ENCODE measurements at places on chromosomes 3 and 15.

DNA sequence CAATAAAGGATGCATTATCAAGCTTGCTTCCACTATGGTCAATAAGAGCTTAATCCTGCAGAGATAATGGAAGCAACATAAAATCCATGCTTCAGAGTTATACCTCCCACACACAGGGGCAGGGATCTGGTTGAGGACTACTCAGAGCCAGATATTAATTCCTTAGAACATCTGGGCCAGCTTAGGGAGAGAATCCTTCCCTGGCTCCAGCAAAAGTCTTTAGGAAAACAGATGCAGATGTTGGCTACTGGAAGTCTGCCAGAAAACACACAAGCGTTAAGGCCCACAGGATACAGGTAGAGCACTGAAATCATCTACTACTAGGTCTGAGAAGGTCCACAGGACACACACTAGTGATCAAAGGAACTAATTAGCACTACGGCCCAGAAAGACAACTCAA lies 25.2 kb downstream of the TMEM202 start:
- DNase-seq, result no peak

GRCh38 chr15:34795267-34796081 lies at the start of gene ACTC1:
Gene ACTC1, minus strand, starts transcription at chr15:34795549. Its CDS starts 741 bp downstream, at chr15:34794808.
- DNase-seq, result peak; percentile 97

- DNase-seq, result no peak
Measured at GRCh38 chr3:74787011-74787410, 172.6 kb upstream of the CNTN3 start.

GRCh38 chr3:169966951-169967915 lies 626 bp downstream of the SEC62 start:
- DNase-seq, result peak; percentile 69

GRCh38 chr15:93290618-93290946 lies 201.6 kb upstream of the RGMA start:
- DNase-seq, result no peak

GRCh38 chr15:45594835-45595530 lies 7.8 kb downstream of the BLOC1S6 start:
- no peak for DNase-seq

DNA sequence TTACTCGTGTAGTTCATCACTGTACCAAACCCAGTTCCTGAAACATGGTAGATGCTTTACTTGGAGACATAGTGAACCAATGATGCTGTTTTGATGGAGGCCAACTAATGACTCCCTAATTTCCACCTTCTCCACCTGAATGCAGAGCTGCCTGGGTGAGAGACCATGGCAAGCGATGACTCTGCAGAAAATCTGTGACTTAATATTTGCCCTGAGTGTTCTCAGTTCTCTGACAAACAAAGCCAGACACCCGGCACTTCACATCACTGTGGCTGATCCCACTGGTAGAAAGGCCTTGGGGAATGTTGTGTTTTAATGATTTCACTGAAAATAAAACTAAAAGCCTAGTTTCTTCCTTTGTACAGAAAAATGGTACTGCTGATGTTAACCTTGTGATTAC lies 39.5 kb upstream of the UBE3A start:
- peak; percentile 13 for DNase-seq

DNA sequence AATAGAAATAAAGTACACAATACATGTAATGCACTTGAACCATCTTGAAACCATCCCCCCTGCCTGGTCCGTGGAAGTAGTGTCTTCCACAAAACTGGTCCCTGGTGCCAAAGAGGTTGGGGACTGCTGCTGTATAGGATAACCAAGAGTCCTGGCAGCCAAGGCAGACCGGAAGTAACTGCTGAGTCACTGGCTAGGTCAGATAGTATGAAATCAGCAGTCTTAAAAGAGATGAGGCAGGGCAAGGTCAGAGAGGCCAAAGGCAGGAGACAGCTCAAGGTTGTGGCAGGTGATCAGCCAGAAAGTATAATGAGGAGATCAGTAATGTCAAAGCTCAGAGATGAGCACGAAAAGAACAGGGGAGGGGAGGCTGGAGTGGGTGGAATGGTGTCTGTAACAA lies 60.2 kb downstream of the MAP3K13 start:
- DNase-seq, result no peak

- DNase-seq, result no peak
Measured at GRCh38 chr3:131394400-131394799, 12.8 kb downstream of the NUDT16 start.

DNA sequence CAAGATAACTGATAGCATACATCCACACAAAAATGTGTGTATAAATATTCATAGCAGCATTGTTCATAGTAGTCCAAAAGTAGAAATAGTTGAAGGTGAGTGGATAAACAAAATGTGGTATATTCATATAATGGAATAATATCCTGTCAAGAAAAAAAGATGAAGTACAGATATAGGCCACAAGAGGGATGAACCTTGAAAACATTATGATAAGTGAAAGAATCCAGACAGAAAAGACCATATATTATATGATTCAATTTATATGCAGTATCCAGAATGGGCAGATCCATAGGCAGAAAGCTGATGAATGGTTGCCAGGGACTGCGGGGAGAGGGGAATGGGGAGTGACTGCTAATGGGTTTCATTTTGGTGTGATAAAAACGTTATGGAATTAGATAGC lies 54.3 kb upstream of the TNIK start:
- DNase-seq, result no peak

GRCh38 chr15:32636908-32637567 lies 4.5 kb upstream of the SCG5 start:
- DNase-seq, result no peak

DNA sequence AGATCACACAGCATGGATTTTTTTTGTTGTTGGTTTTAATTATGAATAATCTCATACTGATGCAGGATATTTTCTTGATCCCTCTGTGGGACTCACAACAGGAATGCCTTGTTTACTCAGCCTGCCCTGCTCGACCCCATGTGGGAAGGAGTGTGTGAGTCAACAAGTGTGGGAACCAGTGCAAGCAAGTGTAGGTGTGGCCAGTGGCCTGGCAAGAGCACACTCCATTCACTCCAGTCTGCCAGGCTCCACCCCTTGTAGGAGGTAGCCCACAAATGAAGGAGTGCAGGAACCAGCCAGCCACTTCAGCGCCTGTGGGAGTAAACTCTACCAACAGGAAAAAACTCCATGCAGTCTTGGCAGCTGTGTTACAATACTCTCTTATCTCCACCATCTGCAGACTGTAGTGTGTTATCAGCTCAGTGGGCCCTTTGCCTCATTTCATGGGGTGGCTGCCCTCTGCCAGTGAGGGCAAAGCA lies 393.6 kb downstream of the OTOL1 start:
- DNase-seq, result peak; percentile 4

- DNase-seq, result no peak
Measured at GRCh38 chr3:187198490-187198889, 1.2 kb downstream of the RTP1 start.

- no peak for DNase-seq
Measured at GRCh38 chr3:34131091-34131490, 332.7 kb downstream of the PDCD6IP start.

DNA sequence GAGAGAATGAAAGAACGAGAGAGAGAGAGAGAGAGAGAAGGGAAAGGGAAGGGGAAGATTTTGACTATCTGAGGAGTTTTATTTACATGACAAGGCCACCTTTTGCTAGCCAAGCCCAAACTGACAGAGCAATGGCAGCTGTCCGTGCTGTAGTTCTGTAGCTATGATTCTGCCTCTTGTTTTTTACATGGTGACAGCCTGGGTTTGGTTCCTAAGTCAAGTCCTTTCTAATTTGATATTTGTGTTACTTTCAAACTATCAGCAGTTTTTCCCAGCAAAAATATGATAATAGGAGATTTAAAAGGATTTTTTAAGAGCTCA lies 26.3 kb upstream of the MFGE8 start:
- no peak for DNase-seq

GRCh38 chr3:81492040-81492439 lies 269.4 kb downstream of the GBE1 start:
- no peak for DNase-seq
